Left forelimb (tissue), 1 donor: ENCODE measurements at places on chromosomes 12 and 14.

- DNase-seq, result no peak
Measured at GRCh38 chr14:102568115-102568614, 24.3 kb upstream of the RCOR1 start.

- no peak for DNase-seq
Measured at GRCh38 chr12:123931686-123932321, 40.8 kb downstream of the CCDC92 start.

- DNase-seq, result peak; percentile 57
Measured at GRCh38 chr12:53051058-53051880, 1.4 kb downstream of the TNS2 start.

- no peak for DNase-seq
Measured at GRCh38 chr12:99281277-99281676, 366.3 kb upstream of the GARIN6 start.

DNA sequence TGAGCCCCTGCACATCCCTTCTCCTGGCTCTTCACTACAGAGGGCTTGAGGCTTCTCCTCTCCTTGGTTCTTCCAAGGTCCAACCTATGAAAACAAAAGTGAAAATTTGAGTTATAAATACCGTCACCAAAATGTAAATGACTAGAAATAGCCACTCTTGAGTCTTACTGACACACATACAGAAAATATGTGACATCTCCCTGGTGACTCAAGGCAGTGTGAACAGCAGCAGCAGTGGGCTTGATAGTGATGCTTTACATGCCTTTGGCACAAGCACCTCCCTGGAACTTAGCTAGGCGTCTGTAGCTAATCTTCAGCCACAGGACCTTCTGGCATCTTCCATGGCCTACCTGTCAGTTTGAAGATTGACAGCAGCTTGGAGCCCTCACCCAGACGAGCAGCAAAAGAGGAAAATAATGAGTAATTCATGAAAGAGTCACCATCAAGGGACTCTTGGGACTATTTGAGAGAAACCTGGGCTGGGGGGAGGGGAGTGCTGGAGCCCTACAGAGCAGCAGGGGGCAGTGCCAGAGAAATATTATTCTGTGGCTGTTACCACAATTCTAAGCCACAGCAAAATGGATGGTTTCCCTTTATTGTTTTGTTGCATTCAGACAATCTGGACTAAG, 158.0 kb downstream of the KCNK10 start:
- DNase-seq, result no peak

- no peak for DNase-seq
Measured at GRCh38 chr12:117789195-117789912, 179.4 kb downstream of the KSR2 start.

DNA sequence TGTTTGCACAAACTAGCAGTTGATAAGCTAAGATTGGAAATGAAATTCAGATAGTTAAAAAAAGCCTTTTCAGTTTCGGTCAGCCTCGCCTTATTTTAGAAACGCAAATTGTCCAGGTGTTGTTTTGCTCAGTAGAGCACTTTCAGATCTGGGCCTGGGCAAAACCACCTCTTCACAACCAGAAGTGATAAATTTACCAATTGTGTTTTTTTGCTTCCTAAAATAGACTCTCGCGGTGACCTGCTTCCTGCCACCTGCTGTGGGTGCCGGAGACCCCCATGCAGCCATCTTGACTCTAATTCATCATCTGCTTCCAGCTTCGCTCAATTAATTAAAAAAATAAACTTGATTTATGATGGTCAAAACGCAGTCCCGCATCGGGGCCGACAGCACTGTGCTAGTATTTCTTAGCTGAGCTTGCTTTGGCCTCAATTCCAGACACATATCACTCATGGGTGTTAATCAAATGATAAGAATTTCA, 335.6 kb downstream of the TMEM121 start:
- no peak for DNase-seq

GRCh38 chr12:132451172-132451835, 38.6 kb upstream of the FBRSL1 start:
- no peak for DNase-seq

DNA sequence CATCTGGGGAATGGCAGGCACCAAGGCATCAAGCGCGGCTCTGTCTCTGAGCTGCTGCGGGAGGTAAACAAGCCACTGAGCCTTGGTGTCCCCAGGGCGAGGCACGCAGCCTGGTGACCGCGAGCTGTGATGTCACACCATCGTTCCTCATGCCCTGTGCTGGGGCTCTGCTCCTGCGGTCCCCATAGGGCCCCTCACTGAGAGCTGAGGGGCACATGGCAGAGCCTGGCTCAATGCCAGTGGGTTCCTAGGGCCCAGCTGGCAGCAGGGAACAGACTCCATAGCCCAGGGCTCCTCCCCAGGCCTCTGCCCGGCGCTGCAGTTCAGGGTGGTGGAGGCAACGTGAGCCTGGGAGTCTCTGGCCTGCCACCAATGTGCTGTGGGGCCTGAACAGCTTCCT, 22.6 kb downstream of the CHGA start:
- no peak for DNase-seq
